ENCODE measurements at places on chromosomes 4 and X.

- DNase-seq: no peak
These were observed 22.9 kb downstream of the PDGFC start for GRCh38 chr4:156948738-156949137.

DNA sequence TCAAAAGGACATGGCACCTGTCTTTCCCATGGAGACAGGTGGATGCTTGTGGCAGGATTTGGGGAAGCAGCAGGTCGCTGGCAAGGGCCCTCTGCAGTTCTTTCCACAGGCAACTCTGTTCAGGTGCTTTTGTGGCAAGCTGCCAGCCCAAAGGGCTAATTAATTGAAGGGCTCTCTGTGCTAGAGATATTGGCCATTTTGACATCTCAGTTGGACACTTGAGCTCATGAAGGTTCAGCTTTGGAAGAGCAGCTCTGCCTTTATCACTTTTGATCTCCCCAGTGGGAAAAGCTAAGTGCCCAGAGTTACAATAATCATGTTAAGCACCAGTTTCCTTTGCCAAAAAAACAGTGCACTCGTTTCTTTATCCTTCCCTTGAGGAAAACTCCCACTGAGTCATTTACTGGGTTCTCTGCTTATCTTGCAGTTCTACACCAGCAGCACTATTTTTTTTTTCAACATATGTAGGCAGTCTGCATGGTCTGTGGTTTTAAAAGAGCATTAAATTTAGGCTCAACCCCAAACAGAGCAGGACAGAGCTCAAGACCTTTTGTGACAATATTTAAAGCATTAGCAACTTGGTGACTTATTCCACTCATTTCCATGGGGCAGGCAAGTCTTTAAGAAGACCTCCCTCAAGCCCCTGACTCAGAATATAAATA, 336.4 kb upstream of the RASGEF1B start:
- DNase-seq: no peak

DNA sequence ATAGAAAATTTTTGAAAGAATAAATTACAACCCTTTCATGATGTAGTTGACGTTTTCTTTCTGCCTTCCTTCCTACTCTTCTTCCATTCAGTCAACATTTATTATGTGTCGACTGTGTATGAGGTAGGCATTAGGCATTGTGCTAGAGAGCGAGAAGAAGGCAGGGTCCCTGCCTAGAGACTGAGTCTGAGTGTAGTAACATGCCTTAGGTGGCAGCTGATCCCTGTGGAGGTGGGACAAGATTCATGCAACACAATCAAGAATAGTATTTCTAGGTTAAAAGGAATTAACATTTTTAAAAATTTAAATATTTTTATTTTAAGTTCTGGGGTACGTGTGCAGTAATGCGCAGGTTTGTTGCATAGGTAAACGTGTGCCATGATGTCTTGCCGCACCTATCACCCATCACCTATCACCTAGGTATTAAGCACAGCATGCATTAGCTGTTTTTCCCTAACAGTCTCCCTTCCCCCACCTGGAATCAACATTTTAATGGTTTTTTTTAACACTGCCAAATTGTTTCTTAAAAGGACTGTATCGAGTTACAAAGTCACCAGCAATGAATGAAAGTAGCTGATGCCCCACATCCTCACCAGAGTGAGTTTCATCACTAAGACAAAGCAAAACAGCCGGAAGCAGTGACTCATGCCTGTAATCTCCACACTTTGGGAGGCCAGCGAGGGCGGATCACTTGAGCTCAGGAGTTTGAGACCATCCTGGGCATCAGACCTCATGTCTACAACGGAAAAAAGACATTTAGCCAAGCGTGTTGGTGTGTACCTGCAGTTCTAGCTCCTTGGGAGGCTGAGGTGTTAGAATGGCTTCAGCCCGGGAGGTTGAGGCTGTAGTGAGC, 84.0 kb downstream of the WWC2 start:
- peak; percentile 83 for DNase-seq

- DNase-seq: peak; percentile 25
These were observed at the start of gene ADRA2C for GRCh38 chr4:3766036-3766784. ADRA2C (plus strand) TSS chr4:3766385; CDS start chr4:3766607, 222 bp downstream.

- DNase-seq: peak; percentile 59
These were observed 8.0 kb upstream of the TENM3 start for GRCh38 chr4:182235021-182235795.

Measured in AG10803 (cell line).